ENCODE measurements at places on chromosomes 13 and 19. TPM values are rescaled to one million over a fixed set of nuclear protein-coding genes. Genes with fewer than 3 reads are reported as not detected.

MEX3D gene
- total RNA-seq: 28.5 TPM

HIPK4 gene
- 0.06 TPM for total RNA-seq

ZNF845 gene
- total RNA-seq: 7.9 TPM

FFAR2 gene
- total RNA-seq: not detected

TNFSF11 gene
- 0.12 TPM for total RNA-seq

EPSTI1 gene
- total RNA-seq: 1.9 TPM

MOB3A gene
- 14.5 TPM for total RNA-seq

CLDN10 gene
- total RNA-seq: not detected

CLEC11A gene
- 68.1 TPM for total RNA-seq

SMAD9 gene
- total RNA-seq: 8.2 TPM

VSTM2B gene
- not detected for total RNA-seq

CSNK1G2 gene
- 51.7 TPM for total RNA-seq

ATCAY gene
- not detected for total RNA-seq

OR10H3 gene
- not detected for total RNA-seq

ZNF723 gene
- not detected for total RNA-seq

KEAP1 gene
- total RNA-seq: 97.9 TPM

TUBA3C gene
- not detected for total RNA-seq

SYNGR4 gene
- not detected for total RNA-seq

CD209 gene
- total RNA-seq: not detected

BST2 gene
- 28.2 TPM for total RNA-seq

WDR62 gene
- total RNA-seq: 6.2 TPM

CALR3 gene
- total RNA-seq: 0.06 TPM

LAIR2 gene
- not detected for total RNA-seq

KLK3 gene
- not detected for total RNA-seq

GPR108 gene
- 45.4 TPM for total RNA-seq

GSX1 gene
- not detected for total RNA-seq

KLK15 gene
- total RNA-seq: not detected

ZNF428 gene
- 43.3 TPM for total RNA-seq

ATP4A gene
- not detected for total RNA-seq

ZNF571 gene
- 3.0 TPM for total RNA-seq

Measured in aortic smooth muscle cell (primary cell).